CD4-positive, alpha-beta T cell treated with Interleukin-17A for 1 hour (primary cell): ENCODE measurements at places on chromosomes 1 and 21.

GRCh38 chr1:90512441-90512840 lies 204.7 kb downstream of the BARHL2 start:
- DNase-seq, result no peak

- no peak for DNase-seq
These were observed 42.1 kb downstream of the KIAA1614 start for GRCh38 chr1:180954801-180955165.

- DNase-seq, result no peak
These were observed 58.7 kb upstream of the ACTRT2 start for GRCh38 chr1:2962541-2962940.

GRCh38 chr1:229478852-229479251 lies 29.3 kb downstream of the NUP133 start:
- no peak for DNase-seq

DNA sequence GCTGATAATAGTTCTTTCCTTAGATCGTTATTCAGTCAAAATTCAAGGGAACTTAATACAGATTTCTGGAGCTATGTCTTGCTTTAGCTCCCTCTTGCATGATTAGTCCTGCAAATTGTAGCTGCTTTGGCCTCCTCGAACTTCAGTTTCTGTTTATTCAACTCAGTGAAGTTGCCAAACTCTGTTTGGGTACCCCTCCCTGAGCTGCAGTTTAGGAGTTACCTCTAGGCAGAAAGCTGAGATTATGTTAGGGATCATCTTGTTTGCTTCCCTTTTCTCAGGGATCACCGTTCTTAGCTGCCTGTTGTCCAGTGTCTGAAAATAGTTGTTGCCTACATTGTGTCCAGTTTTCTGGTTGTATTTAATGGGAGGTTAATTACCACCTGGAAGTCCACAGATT lies 43.5 kb downstream of the SNX27 start:
- DNase-seq, result no peak

DNA sequence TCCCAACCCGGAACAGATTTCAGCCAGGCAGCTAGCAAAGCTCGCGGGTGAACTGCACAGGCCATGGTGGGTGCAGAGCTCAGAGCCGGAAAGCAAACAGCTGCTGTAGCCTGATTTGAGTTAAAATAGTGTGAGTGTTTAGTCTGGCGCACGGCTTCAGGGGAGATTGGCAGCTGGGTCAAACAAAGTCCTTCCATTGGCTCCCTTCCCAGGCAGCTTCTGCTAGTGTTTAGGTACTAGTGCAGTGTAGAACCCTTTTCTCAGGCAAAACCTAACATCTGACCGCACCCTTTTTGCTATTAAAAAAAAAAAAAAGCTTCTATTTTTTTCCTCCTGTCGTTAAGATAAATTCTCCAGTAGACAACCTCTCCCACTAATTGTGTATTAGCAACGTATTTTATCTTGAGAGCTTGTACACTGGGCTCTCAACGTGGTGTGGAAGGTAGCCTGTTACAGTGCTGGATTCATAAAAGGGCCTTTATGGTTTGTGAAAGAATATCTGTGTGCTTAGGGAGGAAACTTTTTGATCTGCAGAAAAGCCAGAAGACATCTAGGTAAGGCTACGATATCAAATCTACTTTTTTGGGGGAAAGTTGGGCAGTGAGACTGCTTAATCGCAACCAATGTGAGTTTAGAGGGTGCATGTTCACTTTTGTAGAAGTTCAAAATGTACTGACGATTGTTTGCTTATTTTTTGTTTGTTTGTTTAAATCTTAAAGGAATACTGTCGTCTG lies 689.6 kb downstream of the USP25 start:
- no peak for DNase-seq

DNA sequence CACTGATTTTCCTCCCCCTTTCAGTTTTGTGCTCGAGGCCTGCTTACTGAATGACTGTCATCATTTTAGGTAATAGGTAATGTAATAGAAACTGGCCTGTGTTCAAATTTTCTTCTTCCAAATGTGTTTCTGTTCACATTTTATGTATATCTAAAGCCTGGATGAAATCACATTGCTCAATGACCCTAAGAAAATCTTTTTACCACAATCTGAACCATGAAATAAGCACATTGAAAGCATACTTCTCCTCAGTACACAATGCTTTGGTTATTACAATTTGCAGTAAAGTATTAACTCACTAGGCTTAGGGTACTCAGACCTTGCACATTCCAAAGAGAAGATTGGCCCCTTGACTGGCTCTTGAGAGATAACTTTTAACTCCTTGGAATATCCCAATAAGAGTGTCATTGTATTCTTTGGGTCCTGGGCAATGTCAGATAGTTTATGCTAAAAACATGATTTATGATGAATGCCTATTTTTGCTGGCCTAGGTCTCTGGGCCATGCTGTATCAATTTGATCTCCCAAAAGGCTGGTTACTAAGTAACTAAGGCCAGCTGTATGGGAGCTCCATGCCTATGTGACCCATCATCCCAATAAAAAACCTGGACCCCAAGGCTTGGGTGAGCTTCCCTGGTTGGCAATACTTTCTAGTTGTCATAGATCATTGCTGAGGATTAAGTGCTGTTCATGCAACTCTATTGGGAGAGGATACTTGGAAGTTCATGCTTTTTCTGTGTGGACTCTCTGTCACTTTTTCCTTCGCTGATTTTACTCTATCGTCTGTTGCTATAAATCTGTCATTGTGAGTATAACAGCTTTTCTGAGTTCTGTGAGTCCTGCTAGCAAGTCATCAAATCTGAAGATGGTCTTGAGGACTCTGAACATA lies 293.9 kb downstream of the GRIK1 start:
- DNase-seq, result no peak

DNA sequence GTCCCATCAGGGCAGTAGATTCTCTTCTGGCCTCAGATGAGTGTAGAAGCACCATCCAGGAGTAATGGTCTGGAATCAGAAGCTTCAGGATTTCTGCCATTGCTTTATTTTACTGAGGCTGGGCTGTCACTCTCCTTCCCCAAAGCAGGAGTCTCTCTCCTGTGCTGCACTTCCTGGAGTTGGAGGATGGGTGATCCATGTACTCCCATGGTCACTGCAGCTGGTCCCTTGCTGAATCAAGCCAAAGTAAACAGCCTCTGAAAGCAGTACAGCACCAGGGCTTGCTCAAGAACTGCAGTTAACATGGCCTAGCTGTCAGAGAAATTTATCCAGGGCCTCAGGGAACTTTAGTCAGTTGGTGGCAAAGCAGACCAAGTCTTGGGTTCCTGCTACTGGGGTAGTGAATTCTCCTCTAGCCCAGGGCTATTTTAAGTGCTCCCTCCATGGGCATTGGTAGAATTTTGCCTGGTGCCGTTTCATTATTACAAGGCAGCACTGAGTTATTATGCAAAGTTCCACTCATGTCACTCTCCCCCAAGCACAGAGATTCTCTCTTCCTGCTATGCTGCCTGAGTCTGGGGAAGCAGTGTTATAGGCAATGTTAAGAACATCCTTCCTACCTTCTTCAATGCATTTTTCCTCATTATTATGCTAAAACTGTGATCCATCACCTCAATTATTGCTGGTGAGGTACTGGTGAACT lies 29.5 kb downstream of the DRAM2 start:
- no peak for DNase-seq
